ENCODE measurements at places on chromosomes 6 and 20.

DNA sequence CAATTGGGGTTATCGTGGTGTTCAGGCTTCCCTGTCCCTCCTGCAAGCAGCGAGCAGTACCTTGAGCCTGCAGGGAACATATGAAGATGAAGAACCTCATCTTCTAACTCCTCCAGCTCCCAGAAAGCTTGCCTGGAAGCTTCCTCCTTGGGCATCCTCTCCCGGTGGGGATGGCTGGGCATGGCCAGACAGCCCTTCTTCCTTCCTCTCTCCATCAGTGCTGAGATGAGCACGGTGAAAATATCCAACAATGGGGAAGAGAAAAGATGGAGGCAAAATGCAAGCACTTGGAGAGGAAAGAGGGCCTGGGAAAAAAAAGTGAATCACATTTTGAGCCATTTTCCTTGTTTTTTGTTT lies 107.7 kb upstream of the FOXA2 start:
- DNase-seq, result no peak

DNA sequence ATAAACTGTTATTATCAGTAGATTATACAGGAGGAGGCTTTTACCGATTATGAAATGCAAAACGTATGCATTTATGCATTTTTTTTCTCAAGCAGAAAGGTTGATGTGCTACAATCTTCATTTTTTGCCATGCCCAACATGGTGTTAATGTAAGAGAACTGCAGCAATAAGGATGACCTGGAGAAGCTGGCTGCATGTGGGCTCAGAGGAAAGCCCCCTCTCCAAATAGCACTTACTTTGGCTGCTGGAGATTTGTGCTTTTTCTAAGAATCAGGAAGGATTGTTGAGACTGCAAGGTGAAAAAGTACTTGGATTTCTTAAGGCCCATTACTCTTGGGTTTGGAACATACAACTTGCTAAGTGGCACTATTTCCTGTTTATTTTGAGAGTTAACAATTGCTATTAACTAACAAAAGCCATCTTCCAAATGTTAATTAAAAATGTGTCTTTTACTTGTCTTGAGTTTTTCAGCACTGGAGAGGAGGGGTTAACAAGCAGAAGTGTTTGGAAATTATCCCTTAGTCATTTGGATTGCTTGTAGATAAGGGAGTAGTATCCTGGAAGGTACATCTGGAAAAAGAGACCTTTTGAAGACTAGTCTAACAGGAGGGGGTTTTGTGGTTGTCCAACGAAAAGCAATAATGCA lies 5.6 kb downstream of the SOX4 start:
- DNase-seq, result no peak

DNA sequence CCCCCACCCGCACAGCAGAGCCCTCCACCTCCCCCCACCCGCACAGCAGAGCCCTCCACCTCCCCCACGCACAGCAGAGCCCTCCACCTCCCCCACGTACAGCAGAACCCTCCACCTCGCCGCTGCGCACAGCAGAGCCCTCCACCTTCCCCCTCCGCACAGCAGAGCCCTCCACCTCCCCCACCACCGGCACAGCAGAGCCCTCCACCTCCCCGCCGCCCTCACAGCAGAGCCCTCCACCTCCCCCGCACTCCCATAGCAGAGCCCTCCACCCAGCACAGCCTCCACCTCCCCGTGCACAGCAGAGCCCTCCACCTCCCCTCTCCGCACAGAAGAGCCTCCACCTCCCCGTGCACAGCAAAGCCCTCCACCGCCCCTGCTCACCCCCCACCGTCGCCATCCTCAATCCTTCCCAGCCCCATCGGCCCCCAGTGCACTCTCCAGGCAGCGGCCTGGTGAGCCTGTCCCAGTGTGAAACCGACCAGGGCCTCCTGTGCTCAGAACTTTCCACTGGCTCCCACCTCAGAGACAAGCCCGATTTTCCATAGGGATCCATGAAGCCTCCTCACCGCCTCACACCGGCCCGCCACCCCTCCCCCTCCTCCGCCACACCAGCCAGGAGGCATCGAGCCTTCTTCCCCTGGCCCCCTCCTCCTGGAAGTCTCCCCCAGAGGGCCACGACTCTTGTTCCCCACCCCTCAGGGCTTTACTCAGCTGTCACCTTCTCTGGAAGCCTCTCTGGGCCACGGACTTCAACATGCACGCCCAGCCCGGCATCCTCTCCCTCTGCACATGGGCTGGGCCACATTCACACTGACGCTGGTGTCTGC lies 347.1 kb downstream of the ZFAND3 start:
- DNase-seq, result no peak

GRCh38 chr6:132235596-132236280 lies 165.5 kb downstream of the MOXD1 start:
- DNase-seq, result no peak

DNA sequence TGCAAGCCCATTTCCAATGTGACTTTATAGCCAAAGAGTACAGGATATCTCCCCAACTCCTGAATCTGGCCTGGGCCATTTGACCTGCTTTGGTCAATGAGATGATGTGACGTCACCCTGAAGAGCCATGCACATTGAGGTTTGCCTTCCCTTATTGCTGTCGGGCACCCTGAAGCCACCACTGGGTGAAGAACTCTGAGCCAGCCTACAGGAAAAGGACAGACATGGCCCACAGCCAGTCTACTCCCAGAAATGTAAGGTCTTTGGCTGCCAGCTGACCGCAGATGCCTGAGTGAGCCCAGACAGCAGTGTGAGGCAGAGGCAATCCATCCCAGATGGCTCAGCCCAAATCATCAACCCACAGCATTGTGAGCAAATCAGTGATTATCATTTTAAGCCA lies 3.7 kb upstream of the SYNDIG1 start:
- peak; percentile 35 for DNase-seq

- DNase-seq, result no peak
Measured at GRCh38 chr20:5267092-5267491, 49.7 kb downstream of the PROKR2 start.

GRCh38 chr20:36082315-36082915 lies 72.1 kb upstream of the EPB41L1 start:
- no peak for DNase-seq

DNA sequence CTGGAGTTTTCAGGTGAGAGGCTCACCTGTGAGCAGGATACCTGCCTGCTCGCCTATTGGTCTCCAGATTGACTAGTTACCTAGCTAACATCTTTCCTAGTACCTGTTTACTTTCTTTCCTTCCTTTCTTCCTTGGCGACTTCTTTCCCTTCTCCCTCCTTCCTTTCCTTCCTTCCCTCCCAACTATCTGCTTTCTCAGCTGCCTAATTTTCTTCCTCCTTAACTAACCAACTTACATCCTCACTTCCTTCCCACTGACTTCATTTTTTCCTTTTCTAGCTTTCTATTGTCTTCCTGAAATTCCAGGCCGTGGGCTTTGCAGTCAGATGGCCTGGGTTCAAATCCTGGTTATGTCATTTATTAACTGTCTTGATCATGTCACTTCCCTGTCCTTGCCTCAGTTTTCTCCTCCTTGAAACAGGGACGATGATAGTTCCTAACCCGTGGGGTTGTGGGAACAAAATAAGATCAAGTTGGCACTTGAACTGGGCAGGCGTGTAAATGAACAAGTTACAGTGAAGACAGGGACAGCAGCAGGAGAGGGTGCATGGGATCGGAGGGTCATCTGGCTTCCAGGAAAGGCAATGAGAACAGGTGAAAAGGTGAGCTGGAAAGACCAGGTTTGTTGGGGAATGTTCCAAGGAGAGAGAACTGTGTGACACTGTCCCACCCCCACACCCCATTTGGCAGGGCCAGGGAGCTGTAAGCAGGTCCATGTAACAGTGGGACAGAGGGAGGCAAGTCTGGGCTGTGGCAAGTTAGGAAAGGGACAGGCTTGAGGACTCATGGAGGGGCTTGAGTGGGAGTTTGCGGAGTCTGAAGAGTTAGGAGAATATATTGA lies 540 bp downstream of the SGK2 start:
- DNase-seq, result no peak

DNA sequence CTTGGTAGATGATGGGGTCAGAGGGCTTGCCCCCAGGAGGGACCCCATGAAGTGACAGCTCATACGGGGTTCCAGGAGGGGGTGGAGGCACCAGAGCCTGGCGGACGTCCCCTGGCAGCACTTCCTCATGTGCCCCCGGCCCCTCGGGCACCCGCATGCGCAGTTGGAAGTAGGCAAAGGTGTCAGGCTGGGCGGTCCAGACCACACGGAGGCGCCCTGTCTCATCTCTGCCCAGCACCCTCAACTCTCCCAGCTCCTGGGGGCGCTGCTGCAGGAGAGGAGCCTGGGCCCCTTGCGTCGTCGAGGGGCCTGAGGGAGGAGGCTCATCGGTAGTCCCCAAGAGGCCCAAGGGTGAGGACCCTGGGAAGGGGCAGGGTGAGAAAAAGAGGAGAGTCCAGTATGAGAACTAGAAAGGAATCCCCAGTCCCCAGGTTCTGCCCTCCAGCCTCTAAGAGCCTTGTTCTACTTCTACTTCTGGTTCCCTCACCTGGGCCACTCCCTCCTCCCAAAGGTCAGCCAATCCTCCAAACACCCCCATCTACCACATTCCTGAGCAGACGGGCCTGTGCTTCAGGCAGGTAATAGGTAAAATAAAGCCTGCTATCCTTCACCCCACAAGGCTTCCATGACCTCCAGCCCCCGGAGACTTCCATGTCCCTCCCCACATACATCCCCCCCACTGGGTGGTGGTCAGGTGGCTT lies 23.2 kb downstream of the TNXB start:
- DNase-seq, result peak; percentile 27

DNA sequence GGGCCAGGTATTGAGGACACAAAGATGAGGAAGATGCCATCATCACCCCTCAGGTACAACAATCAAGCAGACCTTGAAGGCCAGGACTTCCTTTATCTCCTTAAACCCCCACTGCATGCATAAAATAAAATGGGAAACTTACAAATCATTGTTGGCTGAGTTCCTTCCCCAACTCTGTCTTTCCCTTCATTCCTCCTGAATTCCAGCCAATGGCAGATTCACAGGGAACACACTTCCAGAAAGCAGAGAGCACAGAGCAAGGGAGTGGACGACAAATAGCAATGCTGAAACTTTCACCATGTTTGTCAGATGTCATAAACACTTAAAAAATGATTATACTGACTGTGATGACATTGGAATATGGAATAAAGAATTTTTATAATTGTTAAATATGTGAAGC lies 37.3 kb upstream of the NXT1 start:
- no peak for DNase-seq

DNA sequence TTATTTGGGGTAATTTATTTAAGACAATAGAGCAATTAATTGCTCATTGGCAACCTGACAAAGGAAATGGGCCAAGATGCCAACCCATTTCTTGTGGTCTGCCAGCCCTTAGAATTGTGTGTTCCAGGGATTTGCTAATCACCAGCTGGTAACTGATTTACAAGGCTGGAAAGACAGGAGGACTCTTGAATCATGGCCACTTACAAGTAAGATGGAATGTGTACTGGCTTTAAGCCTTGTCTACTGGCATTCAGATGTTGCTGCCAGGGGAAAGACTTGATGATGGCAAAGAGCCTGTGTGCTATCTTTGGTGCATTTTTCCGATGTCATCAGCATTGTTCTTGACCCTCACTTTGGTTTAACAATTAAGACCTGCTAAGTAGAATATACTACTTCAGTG lies 91.0 kb downstream of the BCKDHB start:
- DNase-seq, result no peak

DNA sequence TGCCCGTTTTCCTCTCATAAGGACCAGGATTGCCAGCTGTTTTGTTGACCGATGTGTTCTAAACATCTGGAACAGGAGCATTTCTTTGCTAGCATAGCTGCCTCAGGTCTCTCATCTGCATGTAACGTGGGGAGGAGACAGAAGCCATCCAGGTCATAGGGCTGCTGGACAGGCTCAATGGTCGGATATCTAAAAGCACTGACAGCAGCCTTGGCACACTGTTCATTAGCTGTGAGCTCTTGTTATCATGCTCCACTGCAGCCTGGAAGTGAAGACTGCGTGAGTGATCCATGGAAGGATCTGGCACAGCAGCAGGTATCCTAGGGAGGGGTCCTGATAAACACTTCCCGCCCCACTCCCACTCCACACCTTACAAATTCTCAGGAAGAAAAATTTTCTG lies 175.3 kb downstream of the LRFN2 start:
- no peak for DNase-seq

- no peak for DNase-seq
Measured at GRCh38 chr20:24617757-24618450, 148.5 kb downstream of the SYNDIG1 start.

GRCh38 chr6:41053041-41053440 lies at the start of gene APOBEC2:
APOBEC2 (plus strand) TSS chr6:41053202; CDS start chr6:41053348, 146 bp downstream.
- DNase-seq, result peak; percentile 96

Measured in NCI-H82 (cell line).